Uterus (tissue), 4 donors: ENCODE measurements at places on chromosomes 11 and 22. TPM values are rescaled to one million over a fixed set of nuclear protein-coding genes. Genes with fewer than 3 reads are reported as not detected.

DNA sequence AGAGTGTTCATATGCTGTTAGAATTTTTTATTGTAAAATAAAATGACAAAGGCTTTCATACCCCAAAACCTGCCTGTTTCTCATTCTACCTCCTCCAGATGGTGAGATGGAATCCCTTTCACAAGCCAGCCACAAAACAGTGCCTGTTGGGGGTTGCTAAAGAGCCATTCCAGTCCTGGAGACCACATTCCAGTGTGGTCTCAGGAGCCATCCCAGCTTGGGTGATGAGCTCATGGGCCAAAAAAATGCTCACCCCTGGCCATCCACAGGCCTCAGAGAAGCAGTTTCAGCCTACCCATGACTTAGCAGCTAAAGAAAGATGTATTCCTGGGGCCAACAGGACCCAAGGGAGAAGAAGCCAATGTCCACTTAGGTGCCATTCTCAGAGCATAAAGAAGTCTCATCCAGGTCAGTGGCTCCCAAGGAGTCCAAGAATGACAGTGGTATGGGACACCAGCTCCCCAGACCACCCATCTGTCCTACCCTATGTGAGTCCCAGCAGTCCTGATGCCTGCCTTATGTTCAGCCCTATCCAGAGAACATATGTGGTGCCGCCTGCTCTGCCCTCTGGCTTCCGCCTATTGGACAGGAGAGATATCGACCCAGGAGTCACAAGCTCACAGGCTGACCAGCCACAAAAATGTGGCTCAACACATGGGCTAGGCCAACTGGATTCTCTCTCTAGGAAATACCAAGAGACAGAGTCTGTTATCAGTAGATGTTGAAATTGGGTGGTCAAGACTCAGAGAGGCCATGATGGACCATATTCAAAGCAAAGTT is 26.4 kb downstream of the C11orf91 start:
- no peak for DNase-seq

- DNase-seq = no peak
Measured at GRCh38 chr11:75768909-75769771, 562 bp downstream of the DGAT2 start.

DNA sequence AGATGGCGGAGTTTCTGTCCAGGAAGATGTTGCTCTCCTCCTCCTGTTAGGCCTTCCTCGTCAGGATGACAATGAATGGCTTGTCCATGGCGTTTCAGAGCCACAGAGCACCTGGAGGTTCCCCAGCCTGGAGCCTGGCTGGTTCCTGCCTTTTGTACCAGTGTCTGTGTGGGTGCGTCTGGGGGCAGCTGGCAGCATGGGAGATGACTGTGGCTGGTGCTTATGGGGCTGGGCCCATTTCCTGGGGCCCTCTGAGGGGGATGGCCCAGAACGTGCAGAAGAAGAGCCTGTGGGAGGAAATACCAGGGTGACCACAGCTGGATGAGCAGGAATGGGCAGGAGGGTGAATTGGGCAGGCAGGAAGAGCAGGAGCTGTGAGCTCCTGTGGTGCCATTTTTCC is 6.7 kb downstream of the SLC37A2 start:
- no peak for DNase-seq

DNA sequence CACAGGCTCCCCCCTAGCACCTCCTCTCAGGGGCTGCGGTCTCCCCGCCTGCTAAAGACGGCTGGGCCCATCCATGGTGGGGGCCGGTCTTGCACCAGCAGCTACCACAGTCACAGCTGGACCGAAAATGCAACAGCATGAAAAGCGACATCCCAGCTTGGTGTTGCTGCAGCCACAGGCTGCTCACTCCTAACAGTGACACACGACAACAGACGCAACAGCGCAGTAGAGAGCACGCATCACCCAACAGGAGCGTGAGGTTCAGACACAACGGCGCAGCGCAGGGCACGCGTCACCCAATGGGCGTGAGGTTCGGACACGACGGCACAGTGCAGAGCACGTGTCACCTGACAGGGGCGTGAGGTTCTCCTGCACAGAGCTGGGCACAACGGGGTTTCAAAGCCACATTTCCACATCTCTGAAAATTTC is 24.1 kb downstream of the TOLLIP start:
- no peak for DNase-seq

- DNase-seq = no peak
Measured at GRCh38 chr22:49186762-49187161, 640.9 kb downstream of the BRD1 start.

DNA sequence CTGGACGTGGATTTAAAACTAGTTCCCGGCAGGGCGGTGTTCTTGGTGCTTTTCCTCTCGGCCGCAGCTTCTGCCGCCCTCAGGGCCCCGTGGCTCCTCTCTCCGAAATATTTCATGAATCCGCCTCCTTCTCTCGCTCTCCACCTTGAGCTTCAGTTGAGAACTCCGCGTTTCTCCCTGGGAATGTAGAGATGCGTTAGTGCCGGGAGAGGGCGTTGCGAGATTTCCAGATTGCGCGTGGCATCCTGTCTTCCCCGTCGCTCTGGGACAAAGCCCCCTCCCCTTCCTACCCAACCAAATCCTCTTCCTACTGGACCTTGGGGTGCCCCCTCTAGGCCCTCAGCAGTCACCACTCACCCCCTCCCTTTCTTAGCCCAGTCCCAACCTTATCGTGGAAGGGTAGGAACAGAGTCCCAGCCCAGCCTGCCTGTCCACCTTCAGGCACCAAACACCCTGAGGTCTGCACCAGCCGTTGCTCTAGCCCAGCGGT is 15.5 kb upstream of the RAC2 start:
- no peak for DNase-seq

TREH gene
- not detected for total RNA-seq
